ENCODE measurements at places on chromosomes 13 and 19.
A peak's percentile ranks its signal among the peaks of the same experiment; 100 is the strongest.

- no peak for DNase-seq
Observed at GRCh38 chr13:48158915-48159314, 64.0 kb upstream of the MED4 start.

- DNase-seq: no peak
Observed at GRCh38 chr19:6032827-6033226, 54.9 kb upstream of the RANBP3 start.

- no peak for DNase-seq
Observed at GRCh38 chr19:38073841-38074685, 150.0 kb downstream of the DPF1 start.

GRCh38 chr19:55479451-55480230 lies 3.2 kb downstream of the ZNF628 start:
- no peak for DNase-seq

DNA sequence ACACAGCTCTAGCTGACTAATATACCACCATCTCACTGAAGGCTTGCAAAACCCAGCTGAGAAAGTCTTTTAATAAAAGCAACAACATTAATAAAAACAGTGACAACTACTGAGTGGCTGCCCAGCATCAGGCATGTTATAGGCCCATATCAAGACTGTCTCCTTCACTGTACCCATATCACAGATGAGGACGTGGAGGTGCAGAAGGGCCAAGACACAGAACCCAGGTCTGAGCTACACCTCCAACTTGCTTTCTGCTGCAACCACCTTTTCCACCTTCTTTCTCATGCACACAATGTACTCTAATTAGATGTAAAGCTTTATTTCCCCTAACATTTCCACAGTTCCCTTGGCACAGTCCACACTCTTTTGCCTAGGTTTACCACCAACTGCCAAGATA lies 10.7 kb upstream of the MED26 start:
- DNase-seq: no peak

DNA sequence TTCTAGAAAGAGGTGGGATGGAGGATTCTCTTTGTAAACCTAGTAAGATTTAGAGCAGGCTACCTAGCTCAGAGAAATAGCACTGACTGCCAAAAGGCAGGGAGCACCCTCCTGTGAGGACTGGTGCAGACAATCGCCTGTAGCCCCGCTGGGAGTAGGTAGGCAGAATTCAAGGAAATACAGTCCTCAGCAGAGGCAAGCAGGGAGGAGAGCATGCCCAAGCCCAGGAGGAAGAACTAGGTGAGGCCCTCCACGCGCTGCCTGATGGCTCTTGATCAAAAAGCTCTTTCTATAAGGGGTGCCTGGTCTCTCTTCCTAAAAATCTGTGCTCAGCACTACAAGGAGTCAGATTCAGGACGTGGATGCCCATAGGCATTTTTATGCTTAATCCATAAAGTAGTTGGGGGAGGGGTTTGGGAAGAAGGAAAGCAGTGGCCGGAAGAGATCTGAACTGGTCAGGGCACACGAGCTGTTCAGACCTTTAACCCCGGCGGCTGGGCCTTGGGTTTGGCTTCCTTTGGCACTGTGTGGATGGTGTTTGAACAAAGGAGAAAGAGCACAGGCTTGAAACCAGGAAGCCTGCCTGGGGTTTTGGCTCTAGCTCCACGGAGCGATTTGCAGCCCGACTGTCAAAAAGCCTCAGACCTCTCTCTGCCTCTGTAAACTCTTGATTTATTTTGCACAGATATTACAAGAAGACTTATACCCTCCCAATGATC lies 320.6 kb downstream of the FOXO1 start:
- no peak for DNase-seq

- DNase-seq: no peak
Observed at GRCh38 chr13:102191951-102192502, 209.8 kb downstream of the FGF14 start.

- DNase-seq: no peak
Observed at GRCh38 chr13:26759907-26760831, at the start of gene GPR12. GPR12 (minus strand) TSS chr13:26760786; CDS start chr13:26759827, 959 bp downstream.

DNA sequence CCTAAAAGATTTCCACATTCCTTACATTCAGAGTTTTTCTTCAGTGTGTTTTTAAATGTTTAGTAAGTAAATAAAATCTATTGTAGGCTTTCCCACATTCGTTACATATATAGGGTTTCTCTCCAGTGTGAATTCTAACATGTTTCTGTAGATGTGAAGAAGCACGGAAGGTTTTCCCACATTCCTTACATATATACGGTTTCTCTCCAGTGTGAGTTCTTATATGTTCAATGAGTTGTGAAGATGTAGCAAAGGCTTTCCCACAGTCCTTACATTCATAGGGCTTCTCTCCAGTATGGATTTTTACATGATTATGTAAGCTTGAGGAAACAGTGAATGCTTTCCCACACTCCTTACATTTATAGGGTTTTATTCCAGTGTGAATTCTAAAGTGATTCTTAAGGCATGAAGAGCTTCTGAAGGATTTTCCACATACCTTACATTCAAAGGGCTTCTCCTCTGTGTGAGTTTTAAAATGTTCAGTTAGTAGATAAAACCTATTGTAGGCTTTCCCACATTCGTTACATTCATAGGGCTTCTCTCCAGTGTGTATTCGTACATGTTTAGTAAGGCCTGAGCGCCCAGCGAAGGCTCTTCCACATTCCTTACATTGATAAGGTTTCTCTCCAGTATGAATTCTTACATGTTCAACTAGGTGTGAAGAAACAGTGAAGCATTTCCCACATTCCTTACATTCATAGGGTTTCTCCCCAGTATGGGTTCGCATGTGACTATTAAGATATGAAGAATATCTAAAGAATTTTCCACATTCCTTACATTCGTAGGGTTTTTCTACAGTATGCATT lies 18.2 kb downstream of the ZNF121 start:
- DNase-seq: no peak

DNA sequence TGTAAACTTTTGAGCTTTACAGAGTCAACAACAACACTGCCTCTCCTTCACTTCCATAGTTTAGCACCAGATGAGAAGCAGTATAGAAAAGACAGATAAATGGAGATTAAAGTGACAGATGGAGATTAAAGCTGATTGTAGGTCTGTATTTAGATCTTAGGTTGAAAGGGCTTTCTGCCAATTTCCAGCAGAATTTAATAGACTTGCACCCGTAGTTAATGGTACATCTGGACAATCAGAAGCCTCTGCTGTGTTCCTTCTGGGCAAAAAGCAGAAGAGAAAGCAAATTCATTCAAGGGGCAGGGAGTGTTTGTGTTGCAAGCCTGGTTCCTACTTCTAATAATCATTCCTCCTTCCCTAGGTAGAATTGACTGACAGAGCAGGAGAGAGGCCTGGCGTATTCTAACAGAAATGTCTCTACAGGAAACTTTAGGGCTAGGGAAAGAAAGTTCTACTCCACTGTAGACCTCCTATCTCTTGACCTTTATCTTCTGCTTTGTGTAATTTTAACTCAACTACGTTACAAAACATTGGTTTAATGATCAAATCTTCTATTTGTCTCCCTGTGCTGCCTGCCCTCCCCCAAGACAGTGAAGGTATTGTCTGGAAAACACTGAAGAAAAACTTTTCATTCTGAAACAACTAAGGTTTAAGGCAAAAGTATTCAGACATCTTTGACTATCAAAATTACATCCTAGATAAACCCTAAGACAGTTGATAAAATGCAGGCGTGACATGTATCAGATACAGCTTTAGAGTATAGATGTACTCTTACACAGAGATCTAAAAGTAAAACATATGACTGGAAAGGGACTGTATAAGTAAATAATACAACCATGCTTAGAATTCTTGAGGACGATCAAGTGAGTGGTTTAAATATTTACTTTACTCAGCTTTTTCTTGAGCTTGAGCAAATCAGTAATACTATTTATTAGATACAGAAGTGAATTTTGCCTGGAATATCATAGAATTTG lies 44.4 kb downstream of the GPC6 start:
- DNase-seq: no peak

DNA sequence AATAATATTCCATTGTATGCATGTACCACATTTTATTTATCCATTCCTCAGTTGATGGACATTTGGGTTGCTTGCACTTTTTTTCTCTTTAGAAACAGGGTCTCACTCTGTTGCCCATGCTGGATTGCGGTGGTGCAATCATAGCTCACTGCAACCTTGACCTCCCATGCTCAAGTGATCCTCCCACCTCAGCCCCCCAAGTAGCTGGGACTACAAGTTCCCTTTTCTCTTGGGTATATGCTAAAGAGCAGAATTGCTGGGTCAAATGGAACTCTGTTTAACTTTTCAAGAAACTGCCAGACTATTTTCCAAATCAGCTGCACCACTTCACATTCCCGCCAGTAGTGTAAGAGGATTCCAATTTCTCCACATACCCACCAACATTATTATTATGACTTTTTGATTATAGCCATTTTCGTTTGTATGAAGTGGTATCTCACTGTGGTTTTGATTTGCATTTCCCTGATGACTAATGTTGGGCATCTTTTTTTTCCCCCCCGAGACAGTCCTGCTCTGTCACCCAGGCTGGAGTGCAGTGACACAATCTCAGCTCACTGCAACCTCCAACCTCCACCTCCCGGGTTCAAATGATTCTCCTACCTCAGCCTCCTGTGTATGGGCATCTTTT lies 7.6 kb upstream of the IPO5 start:
- no peak for DNase-seq

DNA sequence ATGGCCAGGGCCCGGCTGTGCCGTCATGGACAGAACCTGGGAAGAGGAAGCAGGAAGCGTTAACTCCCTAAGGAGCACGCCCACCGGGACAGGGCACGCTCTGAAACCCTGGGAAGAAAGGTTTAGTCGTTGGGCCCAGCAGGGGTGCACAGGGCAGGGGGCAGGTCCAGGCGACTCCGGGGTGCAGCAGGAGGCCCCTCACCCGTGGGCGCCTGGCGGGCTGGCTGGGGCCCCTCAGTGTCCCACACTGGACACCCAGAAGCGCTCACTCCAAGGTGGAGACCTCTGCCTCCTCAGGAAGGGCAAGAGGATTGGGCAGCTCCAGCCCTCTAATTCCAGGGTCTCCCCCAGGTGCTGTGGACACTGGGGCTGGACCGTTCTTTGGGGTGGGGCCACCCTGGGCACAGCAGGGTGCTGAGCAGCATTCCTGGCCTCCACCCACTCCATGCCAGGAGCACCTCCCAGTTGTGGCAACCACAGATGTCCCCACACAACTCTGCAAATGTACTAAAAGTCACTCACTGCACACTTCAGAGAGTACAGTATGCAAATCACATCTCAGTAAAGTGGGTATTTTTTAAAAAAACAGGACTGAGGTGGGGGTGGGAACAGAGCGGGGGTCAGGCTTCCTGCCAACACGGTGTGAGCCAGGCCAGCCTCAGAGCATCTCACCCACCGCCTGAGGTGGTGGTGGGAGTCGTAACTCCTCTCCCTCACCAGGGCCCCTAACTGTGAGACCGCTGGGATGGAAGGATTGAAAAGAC lies 35.2 kb downstream of the PIP5K1C start:
- DNase-seq: no peak

DNA sequence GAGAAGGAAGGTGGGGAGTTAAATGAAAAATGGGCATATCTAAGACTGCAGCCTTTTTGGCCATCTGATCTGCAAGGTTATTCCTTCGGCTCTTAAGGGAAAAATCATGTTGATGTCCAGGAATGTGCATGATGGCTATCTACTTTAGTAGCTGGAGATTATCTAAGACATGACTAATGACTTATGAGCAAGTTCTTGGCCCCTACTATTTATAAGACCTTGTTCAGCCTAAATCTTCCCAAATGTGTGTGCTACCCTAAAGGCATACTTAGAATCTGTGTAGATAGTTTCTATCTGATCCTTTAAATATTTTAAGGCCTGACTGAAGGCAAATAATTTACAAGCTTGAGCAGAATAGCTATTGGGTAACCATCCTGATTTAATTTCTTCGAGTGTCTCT lies 41.8 kb upstream of the CD177 start:
- no peak for DNase-seq

DNA sequence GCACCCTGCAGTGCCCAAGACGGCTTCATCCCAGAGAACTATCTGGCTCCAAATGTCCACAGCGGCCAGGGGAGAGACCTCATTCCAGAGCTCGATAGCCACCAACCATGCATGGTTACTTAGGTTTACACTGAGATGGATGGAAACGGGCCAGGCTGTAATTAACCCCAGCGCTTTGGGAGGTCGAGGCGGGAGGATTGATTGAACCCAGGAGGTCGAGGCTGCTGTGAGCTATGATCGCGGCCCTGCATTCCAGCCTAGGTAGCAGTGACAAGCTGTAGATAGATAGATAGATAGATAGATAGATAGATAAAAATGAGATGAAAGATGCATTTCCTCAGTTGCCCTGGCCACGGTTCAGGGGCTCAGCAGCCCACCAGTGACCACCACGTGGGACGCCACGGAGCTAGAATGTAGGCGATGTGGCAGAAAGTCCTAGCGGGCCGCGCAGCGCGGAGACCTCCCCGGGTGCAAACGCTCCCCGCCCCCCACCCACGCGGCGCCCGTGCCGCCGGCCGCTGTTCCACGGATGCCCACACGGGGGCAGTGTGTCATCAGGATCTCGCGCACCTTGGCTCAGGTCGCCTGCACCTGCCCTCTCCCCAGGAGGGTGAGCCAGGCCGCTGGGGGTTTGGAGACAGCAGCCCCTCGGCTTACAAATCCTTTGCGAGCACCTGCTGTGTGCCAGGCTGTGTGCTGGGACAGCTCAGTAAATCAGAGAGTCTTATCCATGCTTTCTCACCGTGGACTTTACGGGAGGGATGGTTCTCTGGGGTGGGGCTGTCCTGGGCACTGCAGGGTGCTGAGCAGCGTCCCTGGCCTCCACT lies 13.5 kb upstream of the TLE5 start:
- peak; percentile 86 for DNase-seq

- DNase-seq: no peak
Observed at GRCh38 chr13:38173403-38173802, 176.2 kb upstream of the UFM1 start.

All from GM20000 (cell line).